BJ (cell line): ENCODE measurements at places on chromosomes 2 and 18.

GRCh38 chr2:143128681-143129580, at the start of gene ARHGAP15:
ARHGAP15 (plus strand) TSS chr2:143129419.
- no peak for DNase-seq

DNA sequence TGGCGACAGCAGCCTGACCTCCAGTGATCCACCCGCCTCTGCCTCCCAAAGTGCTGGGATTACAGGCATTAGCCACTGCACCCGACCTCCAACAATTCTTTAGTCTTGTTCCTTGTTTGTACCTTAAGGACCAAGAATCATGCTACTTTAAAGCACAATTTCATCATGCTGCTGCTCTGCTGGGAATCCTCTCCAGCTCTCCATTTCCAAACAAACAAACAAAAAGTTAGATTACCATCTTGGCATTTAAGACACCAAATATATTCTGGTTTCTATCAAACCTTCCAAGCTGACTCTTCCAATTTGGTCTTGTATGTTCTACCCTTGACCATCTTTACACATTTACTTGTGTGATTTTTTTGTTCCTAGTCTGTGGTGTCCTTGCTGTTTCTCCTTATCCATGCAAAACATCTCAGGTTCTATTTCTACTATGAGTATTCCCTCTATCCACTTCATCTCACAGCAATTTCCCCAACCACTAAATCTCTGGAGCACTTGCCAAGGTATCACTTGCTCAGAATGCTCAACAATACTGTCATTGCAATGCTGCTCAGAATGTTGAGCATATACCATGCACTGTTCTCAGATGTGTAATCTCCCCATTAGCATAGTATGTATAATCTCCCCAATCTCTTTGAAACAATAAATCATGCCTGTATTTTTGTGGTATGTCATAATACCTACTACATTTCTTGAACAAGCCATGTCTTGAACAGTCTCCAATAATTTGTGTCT, 73.2 kb upstream of the GALNT5 start:
- DNase-seq, result no peak

- DNase-seq, result no peak
Observed at GRCh38 chr2:190853531-190854383, 26.9 kb upstream of the GLS start.

- DNase-seq, result no peak
Observed at GRCh38 chr18:46421973-46422551, 235.0 kb downstream of the LOXHD1 start.

- DNase-seq, result no peak
Observed at GRCh38 chr2:196230061-196230854, 58.9 kb upstream of the STK17B start.

- no peak for DNase-seq
Observed at GRCh38 chr2:191012845-191013681, 908 bp downstream of the STAT1 start.

GRCh38 chr18:42936289-42936688, 179.2 kb downstream of the RIT2 start:
- no peak for DNase-seq

DNA sequence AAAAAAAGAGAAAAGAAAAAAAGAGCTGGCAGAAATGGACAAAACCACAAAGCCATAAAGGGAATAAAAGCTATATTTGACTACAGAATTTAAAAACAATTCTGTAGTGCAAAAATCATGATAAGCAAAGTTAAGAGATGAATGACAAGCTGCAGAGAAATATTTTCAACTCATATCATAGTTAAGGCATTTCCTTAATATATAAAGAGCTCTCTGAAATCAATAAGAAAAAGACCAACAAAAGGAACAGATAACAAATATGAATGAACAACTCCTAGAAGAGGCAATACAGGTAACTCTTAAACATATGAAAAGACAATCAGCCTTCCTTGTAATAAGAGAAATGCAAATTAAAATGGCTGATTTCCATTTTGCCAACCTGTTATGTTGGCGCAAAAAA, 26.2 kb downstream of the OTOF start:
- no peak for DNase-seq

- no peak for DNase-seq
Observed at GRCh38 chr2:161223139-161223732, 63.0 kb downstream of the TANK start.

DNA sequence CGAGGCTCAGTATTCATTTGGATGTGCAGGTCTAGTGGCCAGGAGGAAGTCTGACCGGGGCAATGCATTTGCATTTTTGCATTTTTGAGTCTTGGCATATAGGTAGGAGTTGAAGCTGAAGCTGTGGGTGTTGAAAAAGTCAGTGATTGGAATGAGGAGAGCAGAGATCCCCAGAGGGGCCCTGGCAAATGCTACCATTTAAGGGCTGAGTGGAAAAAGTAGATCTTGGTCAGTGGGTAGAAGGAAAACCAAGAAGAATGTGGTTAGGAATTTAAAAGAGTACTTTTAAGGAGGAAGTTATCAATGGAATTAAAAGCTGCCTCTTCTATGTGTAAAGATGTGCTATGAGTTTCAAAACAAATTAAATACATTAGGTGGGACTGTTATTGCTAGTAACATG, 143.0 kb downstream of the ZEB2 start:
- no peak for DNase-seq

DNA sequence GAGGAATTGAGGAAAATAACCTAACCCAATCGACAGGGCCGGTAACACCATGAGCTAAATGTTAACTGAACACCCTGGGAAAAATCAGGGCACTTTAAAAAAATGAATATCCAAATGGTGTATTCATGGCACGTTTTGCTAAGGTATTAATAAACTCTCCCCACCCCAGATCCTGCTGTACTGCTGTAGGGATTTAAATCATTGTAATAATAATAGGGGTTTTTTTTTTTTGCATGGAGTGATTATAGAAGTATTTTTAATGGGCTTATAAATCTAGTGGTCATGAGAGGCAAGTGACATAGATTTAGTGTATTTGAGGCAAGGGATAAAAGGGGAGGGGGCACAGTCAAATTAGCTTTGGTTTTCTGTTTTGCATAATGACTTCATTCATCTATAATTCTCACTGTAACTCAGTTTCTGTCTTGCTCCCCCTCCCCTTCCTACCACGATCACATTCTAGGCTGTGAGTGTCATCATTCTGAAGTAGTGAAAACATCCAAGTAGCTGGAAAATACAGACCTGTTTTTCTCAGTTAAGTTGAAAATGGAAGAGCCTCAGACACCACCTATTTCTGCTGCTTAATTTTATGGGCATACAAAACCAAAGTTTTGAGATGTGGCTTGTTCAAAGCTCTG, 18.2 kb upstream of the MGAT5 start:
- DNase-seq, result no peak

GRCh38 chr2:181438261-181438660, 18.9 kb upstream of the ITGA4 start:
- no peak for DNase-seq
